Activated gamma-delta T cell (primary cell): ENCODE measurements at places on chromosomes 11 and 22.

DNA sequence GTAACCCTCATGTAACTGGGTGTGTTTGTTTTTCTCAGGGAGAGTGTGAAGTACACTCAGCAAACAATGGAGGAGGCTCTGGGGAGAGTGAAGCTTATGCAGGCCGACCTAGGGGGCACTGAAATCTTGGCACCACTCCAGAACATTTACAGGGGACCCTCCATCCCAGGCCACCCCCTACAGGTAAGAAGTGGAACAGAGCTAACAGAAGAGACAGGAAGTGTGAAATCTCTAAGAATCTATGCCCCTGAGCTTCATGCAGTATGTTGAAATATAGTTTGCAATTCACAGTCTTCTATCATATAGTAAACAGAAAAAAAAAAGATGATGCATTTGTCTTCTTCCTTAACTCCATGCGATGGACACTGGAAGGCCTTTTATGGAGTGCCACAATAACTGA, 8.4 kb downstream of the VWA5A start:
- no peak for DNase-seq

DNA sequence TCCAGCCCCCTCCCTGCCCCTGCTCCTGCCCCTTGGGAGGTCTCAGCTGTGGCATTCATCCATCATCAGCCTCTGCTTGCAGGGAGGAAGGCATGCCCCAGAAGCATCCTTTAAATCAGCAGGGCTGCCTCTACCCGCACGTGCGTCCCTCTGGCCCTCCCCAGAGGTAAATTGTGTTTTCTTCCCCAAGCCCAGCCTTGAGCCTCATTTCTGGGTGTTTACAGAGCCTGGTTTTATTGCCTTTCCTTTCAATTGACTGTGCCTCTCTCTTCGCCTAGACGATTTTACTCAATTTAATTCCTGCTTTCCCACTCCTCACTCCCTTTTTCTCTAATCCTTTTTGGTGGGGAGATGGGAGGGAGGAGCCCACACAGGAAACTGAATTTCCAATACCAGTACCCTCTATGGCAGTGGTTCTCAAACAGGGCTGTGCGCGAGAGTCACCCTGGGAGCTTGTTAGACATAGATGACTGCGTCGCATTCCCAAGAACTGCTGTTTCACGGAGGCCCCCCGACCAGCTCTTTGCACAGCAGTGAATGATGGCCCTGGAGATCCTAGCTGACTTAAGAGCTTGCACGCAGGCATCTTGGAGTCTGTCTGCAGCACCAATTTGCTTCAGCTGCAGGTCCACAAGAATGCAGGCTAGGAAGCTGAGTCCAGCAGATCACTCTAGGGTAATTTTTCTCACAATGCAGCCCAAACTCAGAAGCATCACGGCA, 15.1 kb upstream of the OAF start:
- no peak for DNase-seq

- no peak for DNase-seq
These were observed 17.3 kb downstream of the SCARF2 start for GRCh38 chr22:20420157-20420842.

- DNase-seq: peak; percentile 45
These were observed 483 bp upstream of the HYLS1 start for GRCh38 chr11:125886997-125887372.

DNA sequence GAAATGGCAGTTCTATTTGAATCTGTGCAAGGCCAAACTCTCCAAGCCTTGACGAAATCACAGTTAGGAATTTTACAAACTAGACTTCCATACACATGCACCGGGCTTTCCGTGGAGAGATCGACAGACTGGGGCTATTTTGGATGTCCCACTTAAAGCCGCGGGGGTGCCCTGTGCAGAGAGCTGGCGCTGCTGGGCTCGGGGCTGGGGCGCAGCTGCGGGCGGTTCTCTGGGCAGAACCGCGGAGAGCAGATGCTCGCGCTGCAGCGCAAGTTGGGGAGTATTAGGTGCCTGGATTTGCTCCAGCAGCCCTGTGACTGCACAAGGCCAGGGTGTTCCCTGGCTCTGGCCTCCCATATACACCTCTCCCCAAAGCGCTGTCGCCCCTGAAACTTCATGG, 67.2 kb downstream of the SPATA19 start:
- DNase-seq: no peak

DNA sequence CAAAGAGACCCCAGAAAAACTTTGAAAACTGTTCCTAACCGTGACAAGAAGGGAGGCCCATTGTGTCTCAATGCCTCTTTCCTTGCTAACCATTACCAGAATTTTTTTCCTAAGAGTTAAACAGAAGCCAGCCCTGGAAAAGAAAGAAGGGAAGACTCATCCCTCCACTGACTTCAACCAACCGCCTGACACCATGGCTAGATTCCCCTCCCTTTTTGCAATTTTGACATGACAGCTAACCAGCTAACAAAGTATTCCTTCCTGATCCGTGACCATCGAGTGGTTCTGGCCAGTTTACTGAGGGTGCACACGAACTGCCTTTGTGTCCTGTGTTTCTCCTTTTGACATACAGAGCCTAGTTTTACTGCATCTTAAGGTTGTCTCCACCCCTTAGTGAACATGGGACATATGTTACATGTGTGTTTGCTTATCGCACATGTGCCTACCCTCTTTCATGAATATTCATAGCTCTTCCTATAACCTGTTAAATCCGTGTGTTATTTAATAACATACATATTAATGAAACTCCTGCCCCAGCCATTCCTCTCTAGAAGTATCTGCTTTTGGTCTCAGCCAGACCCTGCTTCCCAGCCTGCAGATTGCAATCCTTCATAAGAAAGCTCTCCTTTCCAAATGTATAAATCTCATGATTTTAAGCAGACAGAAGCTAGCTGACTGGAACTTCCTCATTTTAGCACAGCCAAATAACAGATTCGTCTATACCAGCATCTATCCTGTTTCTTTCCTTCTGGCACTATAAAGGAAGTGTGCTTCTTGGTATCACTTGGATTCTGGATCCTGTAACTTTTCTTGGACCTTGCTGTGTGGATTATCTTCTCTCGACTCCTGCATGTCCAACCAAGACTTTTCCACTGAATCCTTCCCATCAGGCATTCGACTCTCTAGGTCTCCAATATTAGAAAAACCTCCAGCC, 37.8 kb downstream of the RASSF10 start:
- no peak for DNase-seq

GRCh38 chr22:38614332-38615063, 41.7 kb downstream of the FAM227A start:
- DNase-seq: no peak

DNA sequence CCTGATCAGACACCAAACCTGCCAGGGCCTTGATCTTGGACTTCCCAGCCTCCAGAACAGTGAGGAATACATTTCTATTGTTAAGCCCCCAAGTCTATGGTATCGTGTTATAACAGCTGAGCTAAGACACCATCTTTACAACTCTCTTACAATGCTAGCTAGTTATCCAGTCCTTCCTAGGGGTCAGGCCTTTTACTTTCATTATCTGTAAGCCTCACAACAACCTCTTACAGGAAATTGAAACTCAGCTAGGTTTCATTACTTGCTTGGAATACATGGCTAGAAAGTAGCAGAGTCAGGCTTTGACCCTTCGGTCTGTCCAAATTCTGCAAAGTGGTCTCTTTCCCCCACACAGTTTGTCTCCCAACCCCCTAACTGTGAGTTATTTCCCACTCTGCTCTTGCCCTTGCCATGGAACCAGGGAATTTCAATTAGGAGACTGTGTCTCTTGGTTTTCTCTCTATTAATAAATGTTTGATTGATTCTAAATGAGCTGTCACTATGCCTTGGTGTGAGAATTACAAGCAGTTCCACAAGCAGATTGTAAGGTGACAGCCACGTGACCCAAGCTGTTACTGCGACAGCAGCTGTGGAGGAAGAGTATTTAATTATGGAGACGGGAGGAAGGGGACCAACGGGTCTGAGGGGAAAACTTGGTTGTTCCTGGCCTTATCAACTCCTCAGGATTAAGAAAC, 38.4 kb upstream of the CLMP start:
- DNase-seq: no peak

DNA sequence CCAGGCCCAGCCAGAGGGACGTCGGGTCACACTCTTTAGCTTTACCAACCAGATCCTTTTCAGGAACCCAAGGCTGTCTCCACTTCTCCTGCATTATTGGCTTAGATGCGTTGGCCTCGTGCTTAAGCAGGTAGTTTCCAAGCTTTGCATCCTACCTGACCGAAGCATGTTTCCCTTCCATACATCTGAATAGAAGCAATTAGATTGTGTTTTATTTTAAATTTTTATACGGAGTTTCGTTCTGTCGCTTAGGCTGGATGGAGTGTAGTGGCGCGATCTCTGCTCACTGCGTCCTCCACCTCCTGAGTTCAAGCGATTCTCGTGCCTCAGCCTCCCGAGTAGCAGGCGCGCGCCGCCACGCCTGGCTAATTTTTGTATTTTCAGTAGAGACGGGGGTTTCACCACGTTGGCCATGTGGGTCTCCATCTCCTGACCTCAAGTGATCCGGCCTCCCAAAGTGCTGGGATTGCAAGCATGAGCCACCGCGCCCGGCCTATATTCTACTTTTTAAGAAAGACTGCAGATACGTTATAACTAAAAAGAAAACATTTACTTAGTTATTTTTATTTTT, 677 bp downstream of the DYNC2H1 start:
- DNase-seq: no peak

DNA sequence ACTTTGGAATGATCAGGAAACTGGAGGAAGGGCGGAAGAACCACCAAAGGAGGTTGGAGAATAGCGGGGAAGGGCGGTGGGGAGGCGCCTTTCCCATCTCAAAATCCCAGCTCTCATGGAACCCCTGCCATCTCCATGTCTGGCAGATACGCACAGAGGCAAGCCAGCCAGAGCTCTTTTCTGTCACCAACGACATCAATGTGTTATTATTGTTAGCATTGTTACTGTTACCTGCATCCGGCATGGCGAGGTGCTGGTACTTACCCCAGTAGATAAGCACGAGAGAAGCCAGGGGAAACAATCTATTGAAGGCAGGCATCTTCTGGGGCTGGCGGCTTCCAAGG, 969 bp downstream of the SCN3B start:
- no peak for DNase-seq
